ENCODE measurements at places on chromosomes 4 and X.

DNA sequence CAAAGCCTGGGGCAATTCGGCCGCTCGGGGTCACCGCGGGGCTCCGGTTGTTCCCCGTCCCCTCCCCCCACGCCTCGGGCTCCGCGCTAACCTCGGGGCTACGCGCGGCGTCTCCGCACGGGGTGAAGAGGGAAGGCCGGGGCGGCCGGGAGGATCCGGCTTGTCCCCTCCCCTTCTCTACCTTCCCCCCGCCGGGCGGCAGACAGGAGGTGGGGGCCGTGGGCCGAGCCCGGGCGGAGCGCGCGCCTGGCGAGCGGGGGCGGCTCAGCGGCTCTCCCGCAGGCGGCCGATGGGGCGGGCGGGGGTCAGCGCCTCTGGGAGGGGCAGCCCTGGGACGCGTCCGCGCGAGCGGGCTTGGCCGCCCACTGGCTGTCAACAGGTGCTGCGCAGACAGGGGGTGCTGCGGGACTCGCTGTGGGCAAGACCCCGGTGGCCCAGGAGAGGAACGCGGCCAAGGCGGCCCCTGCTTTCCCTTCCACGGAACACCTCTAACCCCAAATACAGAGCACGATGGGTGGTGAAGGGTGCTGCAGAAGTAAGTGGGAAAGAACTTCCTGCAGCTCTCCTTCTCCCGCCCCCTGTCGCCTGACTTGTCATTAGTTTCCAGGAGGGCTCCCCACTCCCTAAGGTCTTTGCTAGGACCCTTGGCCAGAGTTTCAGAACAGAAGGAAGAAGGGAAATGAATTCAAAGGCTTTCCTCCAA, at the start of gene PDGFC:
Gene PDGFC, minus strand, starts transcription at position 124 of the 703 bp plus-strand sequence. CDS start 896 bp downstream, outside the sequence.
- peak; percentile 78 for DNase-seq

- DNase-seq = no peak
These were observed 172.5 kb downstream of the SH2D1A start for GRCh38 chrX:124518885-124519284.

GRCh38 chrX:105063743-105064142, 156.8 kb downstream of the TEX13A start:
- no peak for DNase-seq

- no peak for DNase-seq
These were observed 187.8 kb downstream of the TEX11 start for GRCh38 chrX:70720721-70721120.

DNA sequence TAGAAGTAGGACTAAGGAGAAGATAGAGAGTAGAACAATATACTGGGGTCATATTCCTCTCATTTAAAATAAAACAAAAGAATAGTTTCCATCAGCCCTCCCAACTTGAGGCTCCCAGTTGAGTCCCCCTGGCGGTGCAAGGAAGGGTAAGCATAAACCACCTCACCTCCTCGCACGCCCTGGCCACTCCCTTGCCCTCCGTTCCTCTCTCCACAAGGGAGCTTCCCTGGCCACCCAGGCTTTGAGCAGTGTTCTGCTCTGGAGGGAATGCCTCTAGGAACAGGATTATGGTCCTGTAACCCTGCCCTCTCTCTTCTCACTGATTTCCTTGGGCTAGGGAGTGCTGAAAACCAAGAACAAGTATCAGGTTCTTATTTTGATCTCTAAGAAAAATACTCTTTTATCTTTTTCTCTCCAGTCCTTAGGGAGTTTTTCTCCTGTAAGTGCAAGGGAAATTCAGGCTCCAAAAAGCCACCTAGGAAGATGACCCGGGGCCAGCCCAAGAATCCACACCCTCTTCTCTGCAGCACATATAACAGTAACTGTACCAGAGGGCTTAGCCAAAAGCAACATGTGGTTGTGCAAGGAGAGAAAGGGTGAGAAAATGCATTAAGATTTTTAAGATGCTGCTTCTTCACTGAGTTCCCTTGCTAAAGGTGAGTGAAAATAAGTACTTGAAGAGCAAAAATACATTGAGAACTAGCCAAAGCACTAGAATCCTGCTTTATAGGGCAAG, 69.9 kb downstream of the USP38 start:
- no peak for DNase-seq

- DNase-seq = no peak
These were observed 328.7 kb upstream of the ZFP42 start for GRCh38 chr4:187666697-187667494.

DNA sequence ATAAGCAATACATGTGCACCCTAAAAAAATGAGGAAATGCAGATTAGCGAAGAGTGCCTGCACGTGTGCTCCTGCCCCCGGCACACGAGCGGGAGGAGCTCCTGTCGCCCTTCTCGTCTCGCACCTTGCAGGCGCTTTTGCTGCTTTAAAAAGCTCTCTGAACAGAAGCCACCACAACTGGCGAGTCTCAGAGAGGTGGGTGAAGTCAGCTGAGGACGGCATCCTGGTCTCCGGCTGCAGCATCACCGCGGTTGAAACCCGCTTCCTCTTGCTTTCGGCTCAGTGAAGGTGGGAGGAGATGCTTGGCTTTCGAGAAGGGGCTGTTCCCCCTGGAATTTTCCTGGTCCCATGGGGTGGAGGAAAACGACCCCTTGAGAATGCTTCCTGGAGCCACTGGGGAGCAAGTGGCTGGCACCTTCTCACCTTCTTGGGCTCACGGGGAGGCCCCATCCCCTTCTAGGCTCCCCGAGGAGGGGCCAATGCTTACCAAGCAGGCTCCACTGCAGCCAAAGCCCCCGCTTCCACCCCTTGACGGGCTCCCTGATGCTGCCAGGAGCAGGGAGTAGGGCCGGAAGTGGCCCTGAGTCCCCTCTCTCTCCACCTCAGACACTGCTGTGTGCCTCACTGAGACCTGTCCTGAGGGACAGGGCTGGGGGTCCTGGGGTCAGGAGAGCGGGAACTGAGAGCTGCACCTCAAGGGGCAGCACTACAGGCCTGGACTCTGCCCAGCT, 29.2 kb upstream of the MXD4 start:
- no peak for DNase-seq

GRCh38 chr4:40953283-40954087, 203.7 kb downstream of the NSUN7 start:
- no peak for DNase-seq

DNA sequence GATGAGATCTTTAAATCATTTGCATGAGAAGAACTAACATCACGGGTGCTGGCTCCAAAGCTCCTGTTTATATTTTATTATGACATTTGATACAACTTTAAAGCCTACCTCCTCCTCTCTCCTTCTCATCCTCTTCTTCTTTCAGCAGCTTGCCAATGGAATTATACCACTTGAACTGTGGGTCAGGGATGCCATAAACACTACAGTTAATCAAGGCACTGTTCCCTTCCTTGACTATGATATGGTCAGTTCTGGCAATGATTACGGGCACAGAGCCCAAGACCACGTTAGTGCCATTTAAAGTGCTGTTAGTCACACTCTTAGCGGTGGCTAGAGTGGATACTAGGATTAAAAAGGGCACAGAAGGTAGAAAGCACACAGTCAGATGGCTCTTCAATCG, 20.7 kb downstream of the MFAP3L start:
- no peak for DNase-seq

DNA sequence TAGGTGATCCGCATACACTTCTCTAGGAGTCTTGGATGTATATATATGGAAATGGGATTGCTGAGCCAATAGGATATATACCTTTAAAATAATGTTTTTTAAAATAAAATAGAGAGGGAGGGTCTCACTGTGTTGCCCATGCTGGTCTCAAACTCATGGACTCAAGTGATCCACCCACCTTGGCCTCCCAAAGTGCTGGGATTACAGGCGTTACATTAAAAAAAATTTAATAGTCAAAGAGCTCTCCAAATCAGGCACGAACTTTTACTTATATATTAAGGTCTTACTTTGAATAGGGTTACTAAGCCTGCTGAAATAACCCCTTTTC, 109.0 kb downstream of the GNL3L start:
- DNase-seq = no peak

GRCh38 chr4:152421576-152421975, 114.3 kb downstream of the FBXW7 start:
- no peak for DNase-seq

- DNase-seq = no peak
These were observed 19.1 kb downstream of the MAGED2 start for GRCh38 chrX:54826598-54826997.

GRCh38 chr4:109156356-109156755, 146.1 kb downstream of the COL25A1 start:
- no peak for DNase-seq

- no peak for DNase-seq
These were observed 108.6 kb downstream of the APOOL start for GRCh38 chrX:85112293-85112692.

DNA sequence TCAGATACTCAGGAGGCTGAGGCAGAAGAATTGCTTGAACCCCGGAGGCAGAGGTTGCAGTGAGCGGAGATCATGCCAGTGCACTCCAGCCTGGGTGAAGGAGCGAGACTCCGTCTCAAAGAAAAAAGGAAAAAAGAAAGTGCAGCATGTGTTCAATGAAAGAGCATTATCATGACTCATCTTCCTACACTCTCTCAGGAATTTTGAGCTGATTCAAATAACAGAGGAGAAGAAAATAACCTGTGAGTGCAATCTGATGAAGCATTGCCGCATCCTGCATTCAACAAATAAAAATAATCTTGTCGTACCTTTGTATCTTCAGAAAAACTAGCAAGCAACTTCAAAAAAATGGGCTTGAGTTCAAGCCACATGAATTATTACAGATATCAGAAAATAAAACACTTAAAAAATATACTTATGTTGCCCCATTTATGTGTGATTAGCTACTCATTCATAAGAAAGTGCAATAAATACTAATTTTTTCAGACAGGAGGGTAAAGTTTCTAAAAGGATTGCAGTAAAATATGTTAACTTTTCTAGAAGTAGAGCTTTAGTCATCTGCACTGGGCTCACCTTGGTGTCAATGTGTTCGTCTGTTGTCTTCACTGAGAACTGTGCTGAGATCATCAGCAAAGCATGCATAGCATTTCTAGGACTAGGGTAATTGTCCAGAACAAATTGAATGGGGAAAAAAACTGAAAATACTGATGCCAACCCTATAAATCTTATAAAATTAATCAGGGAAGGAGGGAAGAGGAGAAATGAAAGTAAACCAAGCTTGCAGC, 90.4 kb upstream of the VCX3B start:
- no peak for DNase-seq

- no peak for DNase-seq
These were observed 30.7 kb downstream of the MSN start for GRCh38 chrX:65697915-65698796.

GRCh38 chr4:120009731-120010130, 56.9 kb downstream of the MAD2L1 start:
- DNase-seq = no peak

- no peak for DNase-seq
These were observed 566.4 kb upstream of the DIPK2B start for GRCh38 chrX:45766981-45767501.

DNA sequence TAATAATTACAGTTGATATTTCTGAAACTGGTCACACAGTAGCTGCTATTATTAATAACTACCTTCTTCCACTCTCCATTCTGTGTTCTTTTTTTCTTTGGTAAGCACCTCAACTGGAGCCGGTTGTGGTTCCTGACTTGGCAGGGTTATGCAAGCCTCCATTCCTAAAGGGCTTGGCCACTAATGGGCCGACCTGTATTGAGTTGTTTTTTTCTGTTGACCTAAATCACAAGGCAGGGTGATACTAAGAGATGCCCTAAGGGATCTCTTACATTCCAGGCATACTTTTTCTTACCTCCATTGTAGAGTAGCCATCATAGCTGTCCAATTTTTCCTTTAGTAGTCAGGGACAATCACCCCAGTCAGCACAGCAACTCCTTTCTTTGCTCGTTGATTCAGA, 1295.8 kb upstream of the ADGRL3 start:
- peak; percentile 32 for DNase-seq

DNA sequence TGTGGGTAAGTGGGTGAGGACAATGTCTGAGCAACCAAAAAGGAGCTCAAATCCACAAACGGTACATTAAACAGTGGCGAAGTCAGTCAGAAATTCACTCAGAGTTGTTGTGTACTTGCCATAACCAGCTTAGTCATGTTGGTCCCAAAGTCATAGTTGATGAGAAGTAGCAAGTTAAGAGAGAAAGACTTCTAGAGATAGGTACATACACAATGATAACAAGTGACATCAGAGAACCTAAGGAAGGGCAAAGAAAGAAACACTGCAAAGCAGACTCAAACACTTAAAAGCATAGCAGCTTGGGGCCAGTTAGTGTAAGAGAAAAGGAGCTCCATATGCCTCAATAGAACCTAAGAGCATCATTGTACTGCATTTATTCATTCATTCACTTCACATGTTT, 30.2 kb downstream of the DYNLT3 start:
- DNase-seq = no peak

- no peak for DNase-seq
These were observed 173.1 kb upstream of the PITX2 start for GRCh38 chr4:110795971-110796370.

GRCh38 chrX:39253551-39253950, 452.3 kb downstream of the MID1IP1 start:
- no peak for DNase-seq

DNA sequence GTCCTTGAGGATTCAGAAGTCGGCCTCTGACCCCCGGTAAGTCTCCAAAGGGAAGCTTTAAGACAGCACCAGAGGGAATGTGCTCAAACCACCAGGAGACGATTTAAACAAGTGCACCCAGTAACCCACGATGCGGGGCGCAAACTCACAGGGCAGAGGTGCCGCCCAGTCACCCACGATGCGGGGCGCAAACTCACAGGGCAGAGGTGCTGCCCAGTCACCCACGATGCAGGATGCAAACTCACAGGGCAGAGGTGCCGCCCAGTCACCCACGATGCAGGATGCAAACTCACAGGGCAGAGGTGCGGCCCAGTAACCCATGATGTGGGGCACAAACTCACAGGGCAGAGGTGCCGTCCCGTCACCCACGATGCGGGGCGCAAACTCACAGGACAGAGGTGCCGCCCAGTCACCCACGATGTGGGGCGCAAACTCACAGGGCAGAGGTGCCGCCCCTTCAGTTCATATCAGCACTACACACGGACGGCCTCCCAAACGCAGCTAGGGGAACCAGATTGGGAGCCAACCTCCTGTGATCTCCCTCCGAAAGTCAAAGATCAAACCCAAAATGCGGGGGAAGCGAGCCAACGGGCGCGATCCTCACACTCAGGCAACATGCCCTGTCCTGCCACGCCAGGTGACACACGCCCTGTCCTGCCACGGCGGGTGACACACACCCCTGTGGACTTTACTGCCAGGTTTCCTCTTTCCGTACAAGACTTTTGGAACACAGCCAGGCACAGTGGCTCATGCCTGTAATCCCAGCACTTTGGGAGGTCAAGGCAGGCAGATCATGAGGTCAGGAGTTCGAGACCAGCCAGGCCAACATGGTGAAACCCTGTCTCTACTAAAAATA, 11.3 kb downstream of the PPP2R3B start:
- no peak for DNase-seq

GRCh38 chrX:920234-920799, 289.7 kb downstream of the SHOX start:
- no peak for DNase-seq

- DNase-seq = no peak
These were observed 36.2 kb upstream of the USP38 start for GRCh38 chr4:143148521-143148920.

DNA sequence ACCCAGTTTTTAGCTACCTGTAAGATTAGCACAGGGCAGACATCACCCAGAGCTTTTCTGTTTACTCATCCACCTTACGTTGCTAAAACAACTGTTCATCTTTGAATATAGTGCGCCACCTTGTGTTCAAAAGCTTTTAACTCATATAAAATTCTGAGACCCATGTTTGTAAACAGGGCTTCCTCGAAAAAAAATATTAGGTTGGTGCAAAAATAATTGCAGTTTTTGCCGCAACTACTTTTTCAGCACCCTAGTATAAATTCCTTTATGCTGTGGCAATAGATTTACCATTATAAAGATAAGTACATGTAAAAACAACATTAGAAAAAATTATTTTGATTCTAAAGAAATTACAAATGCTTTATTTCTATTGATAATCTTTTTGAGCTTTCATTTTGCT, 147.9 kb downstream of the LRBA start:
- peak; percentile 72 for DNase-seq
